NCI-H446 treated with DMSO at 0.1 percent for 48 hours (cell line): ENCODE measurements at places on chromosomes 4 and X.

DNA sequence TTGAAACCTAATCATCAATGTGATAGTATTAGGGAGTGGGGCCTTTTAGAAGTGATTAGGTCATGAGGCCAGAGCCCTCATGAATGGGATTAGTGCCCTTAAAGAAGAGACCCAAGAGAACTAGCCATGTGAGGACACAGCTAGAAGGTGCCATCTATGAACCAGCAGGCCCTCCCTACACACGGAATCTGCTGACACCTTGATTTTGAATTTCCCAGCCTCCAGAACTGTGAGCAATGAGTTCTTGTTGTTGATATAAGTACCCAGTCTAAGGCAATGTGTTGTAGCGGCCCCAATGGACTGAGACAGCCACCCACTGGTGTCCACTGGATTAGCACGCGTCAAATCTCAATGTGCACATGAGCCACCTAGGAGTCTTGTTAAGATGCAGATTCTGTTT lies 8.4 kb upstream of the ADGRG2 start:
- DNase-seq = no peak

DNA sequence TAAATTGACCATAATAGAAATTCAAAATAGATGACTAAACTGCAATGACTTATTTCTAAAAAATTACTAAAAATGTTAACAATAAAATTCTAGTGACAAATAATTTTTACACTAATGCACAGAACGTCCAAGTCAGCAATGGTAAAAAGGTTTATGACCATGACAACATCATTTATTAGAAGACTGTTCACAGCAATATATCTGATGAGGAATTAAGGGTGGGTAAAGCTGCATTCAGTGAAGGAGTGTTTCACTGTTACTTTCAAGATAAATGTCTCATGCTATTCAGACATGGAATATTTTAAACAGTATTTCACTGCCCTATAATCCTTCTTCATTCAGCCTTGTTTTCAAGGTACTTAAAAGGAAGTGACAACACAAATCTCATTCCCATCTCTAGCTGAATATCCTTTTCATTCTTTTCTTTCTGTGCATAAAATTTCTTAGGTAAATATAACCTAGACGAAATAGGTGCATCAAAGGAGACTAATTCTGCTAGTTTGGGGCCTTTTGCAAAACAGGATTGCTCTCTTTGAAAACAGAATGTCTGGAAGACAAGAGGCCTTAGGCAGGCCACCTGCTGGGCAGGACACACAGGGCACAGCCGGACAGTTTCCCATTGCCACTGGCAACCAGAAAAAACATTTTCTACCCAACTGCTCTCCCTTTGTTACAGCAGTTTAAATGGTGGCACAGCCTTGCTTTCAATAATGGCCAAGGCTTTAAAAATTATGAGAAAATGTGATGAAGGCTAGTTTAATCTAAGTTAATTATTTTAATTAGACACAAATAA lies 600.3 kb downstream of the SPRY1 start:
- DNase-seq = no peak

GRCh38 chrX:69196666-69197065 lies 31.4 kb upstream of the PJA1 start:
- no peak for DNase-seq

GRCh38 chr4:123976285-123976684 lies 579.7 kb downstream of the SPRY1 start:
- DNase-seq = no peak

DNA sequence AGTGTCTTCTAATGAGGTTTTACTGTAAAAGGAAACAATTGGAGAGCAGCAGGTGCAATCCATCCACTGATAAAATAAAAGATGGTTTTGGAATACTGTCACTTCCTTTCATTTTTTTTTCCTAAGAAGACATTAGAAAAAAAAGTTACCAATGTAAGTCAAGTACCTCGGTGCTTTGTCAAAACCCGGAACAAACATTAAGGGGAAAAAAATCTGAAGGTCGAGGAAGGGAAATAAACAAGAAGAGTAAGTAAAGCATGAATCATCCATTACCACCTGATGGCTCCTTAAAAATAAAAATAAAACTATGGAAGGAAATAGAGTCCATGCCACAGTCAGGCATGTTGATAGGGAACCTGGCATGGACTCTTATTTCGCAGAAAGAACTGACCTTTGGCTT lies 15.3 kb upstream of the XPNPEP2 start:
- DNase-seq = no peak

- DNase-seq = no peak
Measured at GRCh38 chr4:136748165-136748564, 784.1 kb downstream of the PCDH18 start.
